GM12865 (cell line): ENCODE measurements at places on chromosomes 11 and 22.
A peak's percentile ranks its signal among the peaks of the same experiment; 100 is the strongest.

DNA sequence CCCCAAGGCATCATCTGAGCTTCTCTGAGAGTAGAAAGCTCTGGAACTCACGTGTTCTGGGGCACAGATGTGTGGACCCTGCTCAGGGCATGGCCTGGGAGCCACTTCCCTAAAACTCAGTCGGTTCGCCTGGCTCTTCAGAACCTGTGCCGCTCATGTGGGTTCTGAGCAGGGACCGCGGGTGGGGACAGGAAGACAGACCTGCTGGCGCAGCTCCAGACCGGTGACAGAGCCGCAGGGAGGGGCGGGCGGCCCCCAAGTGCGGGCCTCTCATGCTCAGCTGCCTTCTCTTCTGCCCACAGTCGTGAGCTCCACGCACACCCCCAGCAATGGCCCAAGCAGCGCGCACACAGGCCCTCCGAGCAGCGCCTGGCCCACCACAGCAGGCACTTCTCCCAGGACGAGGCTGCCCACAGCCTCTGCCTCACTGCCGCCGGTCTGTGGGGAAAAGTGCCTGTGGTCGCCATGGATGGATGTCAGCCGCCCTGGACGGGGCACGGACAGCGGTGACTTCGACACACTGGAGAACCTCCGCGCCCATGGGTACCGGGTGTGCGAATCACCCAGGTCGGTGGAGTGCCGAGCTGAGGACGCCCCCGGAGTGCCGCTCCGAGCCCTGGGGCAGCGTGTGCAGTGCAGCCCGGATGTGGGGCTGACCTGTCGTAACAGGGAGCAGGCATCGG lies 24.2 kb downstream of the MUC5AC start:
- no peak for DNase-seq

DNA sequence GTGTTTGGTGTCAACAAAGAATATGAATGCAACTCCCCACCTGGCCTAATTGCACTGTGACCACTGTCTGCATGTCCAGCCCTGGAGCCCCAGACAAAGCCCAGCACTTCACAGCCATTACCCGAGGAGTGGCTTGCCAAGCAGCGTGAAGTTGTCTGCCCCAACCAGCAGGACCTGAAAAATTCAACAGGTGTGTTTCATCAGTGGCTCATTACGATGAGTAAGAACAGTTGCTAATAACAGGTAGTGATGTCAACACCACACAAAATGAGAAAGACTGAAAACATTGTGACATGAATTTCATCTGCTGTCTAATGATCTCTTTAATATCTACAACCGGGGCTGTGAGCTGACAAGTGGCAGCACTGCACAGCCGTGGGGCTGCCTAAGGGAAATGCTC lies 10.3 kb downstream of the MRPL21 start:
- no peak for DNase-seq

GRCh38 chr11:90250970-90251369 lies 28.1 kb upstream of the CHORDC1 start:
- no peak for DNase-seq

GRCh38 chr11:2298795-2299761 lies 2.6 kb downstream of the C11orf21 start:
- DNase-seq = peak; percentile 20

DNA sequence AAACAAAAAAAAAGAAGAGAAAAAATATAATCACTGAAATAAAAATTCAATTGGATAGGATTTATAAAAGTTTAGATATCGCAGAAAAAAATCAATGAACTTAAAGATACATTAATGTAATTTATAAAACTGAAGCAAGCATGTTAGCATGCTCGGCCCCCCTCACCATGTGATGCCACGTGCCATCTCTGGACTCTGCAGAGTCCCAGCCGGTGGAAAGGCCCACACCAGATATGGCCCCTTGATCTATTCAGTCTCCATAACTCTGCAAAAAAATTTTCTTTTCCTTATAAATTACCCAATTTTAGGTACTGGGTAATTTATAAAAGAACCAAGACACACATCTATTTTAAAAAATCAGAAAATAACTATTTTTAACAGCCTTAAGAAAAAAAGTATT lies 476.0 kb upstream of the ANO3 start:
- no peak for DNase-seq

- peak; percentile 68 for DNase-seq
These were observed 90.8 kb upstream of the APOA1 start for GRCh38 chr11:116928102-116928777.

GRCh38 chr22:19972652-19973550 lies 31.3 kb upstream of the TXNRD2 start:
- no peak for DNase-seq

DNA sequence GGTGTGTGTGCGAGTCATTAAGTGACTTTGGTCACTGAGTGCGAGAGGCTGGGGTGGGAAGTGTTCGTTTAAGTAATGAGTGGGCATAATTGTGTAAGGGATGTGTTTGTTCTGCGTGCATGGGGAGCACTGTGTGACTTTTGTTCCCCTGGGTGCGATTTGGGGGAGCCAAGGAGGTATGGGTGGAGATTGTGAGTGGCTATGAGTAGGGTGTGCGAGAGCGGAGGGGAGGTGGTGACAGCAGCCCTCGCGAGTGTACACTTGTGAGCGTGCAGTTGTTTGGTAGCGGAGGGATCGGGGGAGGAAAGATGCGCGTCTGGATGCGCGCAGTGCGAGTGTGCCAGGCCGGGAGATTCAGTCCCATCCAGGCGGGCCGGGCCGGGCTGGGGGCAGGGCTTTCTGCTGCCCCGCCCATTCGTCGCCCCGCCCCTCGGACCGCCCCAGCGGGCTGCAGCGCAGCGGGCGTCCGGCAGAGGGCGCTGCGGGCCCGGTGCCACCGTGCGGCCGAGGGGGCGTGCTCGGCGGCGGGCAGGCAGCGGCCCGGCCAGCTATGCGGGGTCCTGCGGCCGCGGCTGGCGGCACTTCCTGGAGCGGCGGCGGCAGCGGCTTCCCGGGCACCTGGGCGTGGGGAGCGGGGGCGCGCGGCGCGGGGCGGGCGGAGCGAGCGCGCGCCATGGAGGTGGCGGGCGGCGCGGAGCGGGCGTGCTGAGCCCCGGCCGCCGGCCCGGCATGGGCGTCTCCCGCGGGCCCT lies at the start of gene DGKZ:
Gene DGKZ, plus strand, starts transcription at position 578 of the 751 bp plus-strand sequence. CDS start 197 bp downstream, outside the sequence.
- peak; percentile 93 for DNase-seq

DNA sequence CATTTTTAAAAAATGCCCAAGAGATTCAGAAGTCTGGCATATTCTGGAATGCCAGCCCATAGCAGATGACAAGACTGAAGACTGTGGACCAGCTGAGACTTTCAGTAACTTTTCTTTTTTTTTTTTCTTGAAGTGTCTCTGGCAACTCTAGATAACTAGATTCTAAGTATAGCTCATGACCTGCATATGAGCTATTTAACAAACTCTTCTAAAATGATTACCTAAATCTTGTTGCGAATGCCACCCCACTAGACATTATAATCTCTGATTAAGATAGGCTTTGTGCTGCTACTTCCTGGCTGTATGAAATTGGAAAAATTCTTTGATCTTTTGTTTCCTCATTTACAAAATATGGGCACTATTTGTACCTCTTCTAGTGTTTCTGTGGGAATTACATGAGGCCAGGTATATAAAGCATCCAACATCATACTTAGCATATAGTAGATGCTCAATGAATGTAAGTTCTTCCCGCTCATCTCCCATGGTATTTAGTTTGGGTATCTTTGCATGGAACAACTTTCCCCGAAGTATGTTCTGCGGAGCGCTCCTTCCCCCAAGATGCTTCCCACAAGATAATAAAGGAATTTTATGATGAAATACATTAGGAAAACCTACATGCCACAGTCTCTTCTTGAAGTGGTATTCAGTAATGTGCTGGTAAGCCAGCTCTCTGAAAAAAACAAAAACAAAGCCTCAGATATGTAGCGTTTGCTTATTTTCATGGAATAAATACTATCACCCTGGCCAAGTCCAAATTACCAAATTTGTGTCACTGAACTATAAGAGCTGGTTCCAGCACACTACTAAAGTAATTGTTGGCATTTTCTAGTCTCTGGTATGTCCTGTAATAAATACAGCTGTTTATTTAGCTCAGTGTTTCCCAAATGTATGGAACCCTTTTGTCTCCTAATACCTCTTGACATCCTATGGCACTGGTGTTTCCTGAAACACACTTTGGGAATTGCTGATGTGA lies 86.8 kb upstream of the TIMP3 start:
- no peak for DNase-seq

GRCh38 chr22:40838486-40838885 lies 18.0 kb downstream of the ST13 start:
- no peak for DNase-seq

GRCh38 chr11:84130646-84131427 lies 844.7 kb upstream of the CCDC90B start:
- DNase-seq = no peak

- DNase-seq = peak; percentile 78
These were observed 2.9 kb upstream of the ADAMTS8 start for GRCh38 chr11:130431331-130431773.

- peak; percentile 13 for DNase-seq
These were observed 599 bp downstream of the SIK3 start for GRCh38 chr11:117097389-117098268.

DNA sequence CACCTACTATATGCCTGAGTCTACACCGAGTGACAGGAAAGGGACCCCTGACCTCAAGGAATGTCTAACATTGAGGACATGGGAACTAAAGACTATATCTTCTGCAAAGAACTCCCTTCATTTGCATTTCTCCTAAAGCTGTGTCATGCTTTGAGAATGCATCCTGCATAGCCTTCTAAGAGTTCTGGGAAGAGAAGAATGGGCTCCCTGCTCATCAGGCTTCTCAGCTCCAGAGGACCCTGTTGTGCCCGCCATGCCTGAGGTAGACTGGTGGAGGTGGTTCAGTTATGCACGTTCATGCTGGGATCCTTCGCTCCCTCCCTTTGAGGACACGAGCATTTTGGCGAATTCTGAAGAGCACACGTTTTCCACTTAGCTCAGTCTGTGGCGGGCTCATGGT lies 63.3 kb downstream of the GRIK4 start:
- DNase-seq = no peak

- no peak for DNase-seq
These were observed 48.1 kb upstream of the ALKBH3 start for GRCh38 chr11:43832536-43832935.

DNA sequence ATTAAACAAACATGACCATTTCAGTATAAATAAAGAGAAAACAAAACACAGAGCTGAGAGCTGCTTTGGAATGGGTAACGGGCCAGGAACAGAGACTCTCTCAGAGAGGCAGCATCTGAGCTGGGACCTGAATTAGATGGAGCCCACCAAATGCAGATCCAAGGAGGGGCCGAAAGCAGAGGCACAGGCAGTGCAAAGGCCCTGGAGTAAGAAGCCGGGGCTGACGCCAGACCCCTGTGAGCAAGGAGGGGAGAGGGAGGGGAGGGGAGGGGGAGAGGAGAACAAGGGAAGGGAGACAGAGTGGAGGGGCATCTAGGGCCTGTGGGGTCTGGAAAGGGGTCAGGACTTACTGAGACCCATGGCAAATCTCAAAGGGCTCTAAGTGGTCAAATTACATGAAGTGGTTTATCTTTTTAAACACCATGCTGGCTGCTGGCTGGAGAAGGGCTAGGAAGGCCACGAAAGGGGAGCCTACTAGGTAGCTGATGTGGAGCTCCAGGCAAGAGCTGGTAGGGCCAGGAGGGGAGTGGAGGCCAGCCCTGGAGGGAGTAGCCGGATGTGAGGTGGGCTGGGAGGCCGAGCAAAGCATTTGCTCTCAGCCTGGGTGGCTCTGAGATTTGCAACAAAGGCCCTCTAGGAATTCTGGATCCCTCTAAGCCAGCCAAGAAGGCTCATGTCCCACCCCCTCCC lies 3.2 kb downstream of the OSBPL5 start:
- no peak for DNase-seq

DNA sequence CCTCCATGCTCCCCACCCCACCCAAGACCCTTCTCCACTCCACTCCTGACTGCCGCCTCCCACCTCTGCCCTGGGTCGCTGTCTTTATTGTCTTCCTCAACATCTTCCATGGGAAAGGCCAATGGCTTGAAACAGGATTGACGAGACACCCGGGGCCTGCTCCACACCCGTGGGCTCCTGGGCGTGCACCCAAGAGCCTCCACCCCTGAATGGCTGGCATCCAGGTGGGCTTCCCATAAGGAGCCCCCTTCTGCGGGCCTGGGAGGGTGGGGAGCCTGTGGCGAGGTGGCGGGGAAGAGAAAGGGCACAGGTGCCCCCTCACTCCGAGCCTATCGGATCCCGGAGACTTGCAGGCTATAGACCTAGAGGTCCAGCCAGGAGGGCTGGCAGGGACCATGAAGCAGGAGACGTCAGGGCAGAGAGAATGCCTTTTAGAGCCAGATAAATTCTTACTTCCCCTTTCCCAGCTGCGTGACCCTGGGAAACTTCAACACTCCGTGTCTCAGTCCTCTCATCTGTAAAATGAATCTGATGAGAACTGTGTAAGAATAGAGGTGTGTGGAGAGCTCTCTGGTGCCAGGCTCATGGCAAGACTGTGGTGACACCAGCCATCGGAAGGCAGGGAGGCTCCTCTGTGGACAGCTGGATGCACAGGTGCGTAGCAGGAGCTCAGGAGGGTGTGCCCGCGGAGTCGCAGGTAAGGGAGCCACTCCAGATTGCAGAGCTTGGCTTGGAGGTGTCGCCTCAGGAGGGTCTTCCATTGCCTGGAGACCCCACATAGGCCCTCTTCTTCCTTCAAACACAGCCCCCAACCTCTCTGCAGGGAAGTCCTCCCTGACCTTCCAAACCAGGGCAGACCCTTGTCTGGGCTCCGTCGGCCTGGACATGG lies 53.9 kb downstream of the SMIM38 start:
- no peak for DNase-seq

DNA sequence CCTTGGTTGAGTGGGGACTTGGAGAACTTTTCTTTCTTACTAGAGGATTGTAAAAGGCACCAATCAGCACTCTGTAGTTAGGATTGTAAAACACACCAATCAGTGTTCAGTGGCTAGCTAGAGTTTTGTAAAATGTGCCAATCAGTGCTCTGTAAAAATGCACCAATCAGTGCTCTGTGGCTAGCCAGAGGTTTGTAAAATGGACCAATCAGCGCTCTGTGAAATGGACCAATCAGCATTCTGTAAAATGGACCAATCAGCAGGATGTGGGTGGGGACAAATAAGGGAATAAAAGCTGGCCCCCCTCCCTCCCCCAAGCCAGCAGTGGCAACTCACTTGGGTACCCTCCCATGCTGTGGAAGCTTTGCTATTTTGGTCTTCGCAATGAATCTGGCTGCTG lies 5.5 kb upstream of the DRG1 start:
- DNase-seq = no peak

DNA sequence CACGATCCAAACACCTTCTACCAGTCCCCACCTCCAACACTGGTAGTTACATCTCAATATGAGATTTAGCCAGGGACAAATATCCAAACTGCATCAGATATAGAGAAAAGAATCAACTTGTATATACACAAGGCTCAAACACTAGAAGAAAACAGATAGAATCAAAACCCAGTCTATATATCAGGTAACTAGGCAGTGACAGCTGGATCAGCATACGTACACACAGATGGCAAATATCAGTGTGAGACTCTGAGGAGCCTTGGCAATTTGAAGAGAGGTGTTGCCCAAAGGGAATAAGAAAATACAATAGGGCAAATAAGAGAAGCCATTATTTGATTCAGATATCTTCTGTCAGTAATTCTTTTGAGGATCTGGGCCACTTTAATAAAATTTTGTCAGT lies 951.3 kb upstream of the CHORDC1 start:
- no peak for DNase-seq

- peak; percentile 25 for DNase-seq
These were observed 86.8 kb downstream of the TEAD1 start for GRCh38 chr11:12761029-12761428.
